ENCODE measurements at places on chromosomes 16 and 17.

DNA sequence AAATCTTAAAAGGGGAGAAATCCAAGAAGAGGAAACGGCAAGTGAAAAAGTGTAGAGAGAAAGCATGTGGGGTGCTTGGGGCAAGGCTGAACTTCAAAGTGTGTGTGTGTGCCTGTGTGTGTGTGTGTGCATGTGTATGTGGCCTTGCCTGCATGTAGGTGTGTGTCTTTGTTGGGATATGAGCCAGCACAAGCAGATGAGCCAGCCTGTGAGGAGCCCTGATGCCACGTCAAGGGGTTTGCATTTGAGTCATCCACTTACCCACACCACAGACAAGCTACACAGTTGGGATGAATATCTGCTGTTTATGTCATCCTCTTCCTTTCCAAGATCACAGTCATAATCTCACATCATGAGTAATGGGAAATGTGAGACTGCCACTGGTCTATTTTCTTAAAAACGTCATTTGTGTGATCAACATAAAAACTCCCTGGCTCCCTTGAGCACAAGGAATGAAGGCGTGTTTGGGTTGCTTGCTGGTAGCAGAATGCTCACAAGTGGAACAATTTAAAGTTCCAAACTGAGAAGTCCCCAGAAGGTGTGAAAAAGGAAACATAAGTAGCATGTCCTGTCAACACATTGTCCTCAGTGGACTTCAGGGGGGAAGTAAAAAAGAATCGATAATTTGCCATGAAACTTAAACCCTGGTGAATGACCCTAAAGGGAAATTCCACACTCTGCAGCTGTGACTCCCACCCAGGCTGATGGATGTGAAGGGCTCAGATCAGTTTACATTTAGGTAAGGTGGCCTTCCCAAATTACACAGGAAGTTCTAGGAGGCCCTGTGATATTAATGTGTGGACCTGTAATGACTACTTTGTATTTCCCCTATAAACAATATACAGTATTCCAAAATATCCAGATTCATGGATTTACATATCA lies 14.7 kb downstream of the KCTD19 start:
- peak; percentile 53 for DNase-seq

- no peak for DNase-seq
Observed at GRCh38 chr17:8468980-8469379, 33.3 kb downstream of the NDEL1 start.

DNA sequence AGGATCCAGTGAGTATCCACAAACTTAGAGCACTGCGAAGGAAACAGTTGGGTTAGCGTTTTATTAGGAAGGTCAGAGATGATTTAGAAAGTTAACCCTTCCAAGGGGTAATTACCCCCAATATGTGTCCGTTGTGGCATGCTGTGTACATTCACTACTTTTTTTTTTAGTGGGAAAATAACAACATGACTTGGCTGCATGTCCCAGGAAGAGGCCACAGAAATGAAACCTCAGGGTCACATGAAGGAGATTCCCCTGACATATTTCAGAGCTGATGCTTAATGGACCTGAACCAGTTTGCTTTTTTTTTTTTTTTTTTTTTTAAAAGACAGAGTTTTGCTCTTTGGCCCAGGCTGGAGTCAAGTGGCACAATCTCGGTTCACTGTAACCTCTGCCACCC lies 167.5 kb downstream of the PRKCA start:
- no peak for DNase-seq

DNA sequence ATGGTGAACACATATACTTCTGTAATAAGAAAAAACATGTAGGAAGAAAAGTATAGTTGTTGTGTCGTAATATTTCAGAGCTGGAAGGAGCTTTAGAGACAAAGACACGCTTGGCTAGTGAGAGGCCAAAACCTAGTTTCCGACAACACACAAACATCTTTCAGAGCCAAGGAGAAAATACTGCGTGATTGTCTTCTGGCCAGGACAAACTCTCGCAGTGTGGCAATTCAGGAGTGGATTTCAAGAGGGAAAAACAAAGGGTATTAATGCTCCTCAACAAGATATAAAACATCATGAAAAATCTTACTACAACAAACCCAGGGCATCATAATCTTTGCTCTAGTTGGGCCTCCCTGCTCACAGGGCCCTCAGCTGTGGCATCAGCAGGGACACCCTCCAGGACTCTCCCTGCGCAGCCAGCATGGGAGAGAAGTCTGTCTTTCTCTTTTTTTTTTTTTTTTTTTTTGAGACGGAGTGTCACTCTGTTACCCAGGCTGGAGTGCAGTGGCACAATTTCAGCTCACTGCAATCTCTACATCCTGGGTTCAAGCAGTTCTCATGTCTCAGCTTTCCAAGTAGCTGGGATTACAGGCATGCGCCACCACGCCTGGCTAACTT lies 66.4 kb downstream of the CYB5B start:
- no peak for DNase-seq

All from activated CD4-positive, alpha-beta T cell treated with anti-CD3 and anti-CD28 coated beads, Interleukin-2, amount 50 U/mL, for 24 hours (primary cell).